ENCODE measurements at places on chromosomes 16 and 17. TPM values are rescaled to one million over a fixed set of nuclear protein-coding genes. Genes with fewer than 3 reads are reported as not detected.

Gene ATXN2L
- total RNA-seq: 69.4 TPM

Gene TSNAXIP1
- 0.07 TPM for total RNA-seq

Gene PRR35
- not detected for total RNA-seq

Gene CNGB1
- 0.65 TPM for total RNA-seq

Gene DNAH9
- total RNA-seq: 0.05 TPM

Gene KCNG4
- total RNA-seq: not detected

Gene PRSS8
- total RNA-seq: 81.1 TPM

Gene PIRT
- total RNA-seq: not detected

Gene TNFSF13
- 5.1 TPM for total RNA-seq

Gene ATP6V0D1
- total RNA-seq: 126 TPM

Gene SPATA22
- total RNA-seq: not detected

Gene GNGT2
- not detected for total RNA-seq

Gene P3H4
- 50.4 TPM for total RNA-seq

Gene TP53TG3F
- not detected for total RNA-seq

Gene CDIPT
- total RNA-seq: 56.8 TPM

Gene PPM1E
- under 0.01 TPM for total RNA-seq

Gene UNC119
- total RNA-seq: 34.1 TPM

Gene SPNS2
- 1.6 TPM for total RNA-seq

Gene NPIPA8
- not detected for total RNA-seq

Gene MED13
- 30.3 TPM for total RNA-seq

Gene CCL22
- 0.35 TPM for total RNA-seq

Gene OTOA
- total RNA-seq: not detected

Gene NOD2
- 5.6 TPM for total RNA-seq

Gene CDH3
- 645 TPM for total RNA-seq

Gene NPIPA7
- not detected for total RNA-seq

Gene KRTAP16-1
- not detected for total RNA-seq

Gene KRT24
- total RNA-seq: 1.5 TPM

Gene GOSR2
- 24.7 TPM for total RNA-seq

Gene HOXB9
- not detected for total RNA-seq

Gene CIBAR2
- total RNA-seq: not detected

Gene FBXO39
- total RNA-seq: 0.07 TPM

Gene ABCA8
- not detected for total RNA-seq

Gene WFDC1
- total RNA-seq: 0.14 TPM

Gene TEKT1
- not detected for total RNA-seq

Gene UBALD1
- 8.1 TPM for total RNA-seq

Gene HS3ST3B1
- 4.6 TPM for total RNA-seq

Gene MAP2K4
- 23.1 TPM for total RNA-seq

Gene SLC16A3
- 274 TPM for total RNA-seq

Gene TOM1L1
- 41.7 TPM for total RNA-seq

Gene P2RX1
- total RNA-seq: not detected

Gene SREBF1
- total RNA-seq: 300 TPM

Gene TEKT3
- total RNA-seq: not detected

Gene CD300LG
- not detected for total RNA-seq

Gene DLG4
- total RNA-seq: 6.6 TPM

Gene GAST
- 7.2 TPM for total RNA-seq

Gene EMP2
- total RNA-seq: 24.9 TPM

Gene CDT1
- 56.5 TPM for total RNA-seq

Gene SLFN14
- total RNA-seq: not detected

Gene ASPHD1
- 5.4 TPM for total RNA-seq

Gene NFATC3
- total RNA-seq: 14.7 TPM

Gene C16orf96
- total RNA-seq: not detected

Gene TSPOAP1
- total RNA-seq: 0.21 TPM

Gene JPH3
- not detected for total RNA-seq

Gene CD19
- total RNA-seq: not detected

Measured in airway epithelial cell (primary cell).